ENCODE measurements at places on chromosomes 3 and 15.

- DNase-seq, result no peak
These were observed 23.4 kb upstream of the CLK3 start for GRCh38 chr15:74592222-74592621.

DNA sequence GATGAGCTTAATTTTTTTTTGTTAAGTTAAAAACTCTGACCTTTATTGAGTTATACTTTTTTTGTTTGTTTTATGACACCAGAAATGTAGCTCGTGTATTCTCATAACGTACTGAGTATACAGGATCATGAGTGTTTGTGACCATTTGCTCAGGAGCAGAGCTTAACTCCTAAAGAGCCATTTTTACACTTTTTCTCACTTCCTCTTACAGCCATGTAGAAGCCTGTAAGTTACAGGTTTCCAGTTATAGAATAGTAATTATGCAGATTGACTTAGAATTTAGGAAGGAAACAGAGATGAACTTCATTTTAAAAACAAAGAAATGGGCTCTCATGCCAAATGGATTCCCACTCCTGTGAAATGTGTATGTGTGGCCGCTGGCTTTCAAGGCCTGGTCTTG is 151.7 kb downstream of the MCTP2 start:
- no peak for DNase-seq

GRCh38 chr15:63948971-63949370 is 97.3 kb downstream of the DAPK2 start:
- DNase-seq, result no peak

- DNase-seq, result no peak
These were observed 97.6 kb downstream of the NFKBIZ start for GRCh38 chr3:101946906-101947305.

GRCh38 chr3:126049289-126050049 is 34.5 kb downstream of the SLC41A3 start:
- no peak for DNase-seq

DNA sequence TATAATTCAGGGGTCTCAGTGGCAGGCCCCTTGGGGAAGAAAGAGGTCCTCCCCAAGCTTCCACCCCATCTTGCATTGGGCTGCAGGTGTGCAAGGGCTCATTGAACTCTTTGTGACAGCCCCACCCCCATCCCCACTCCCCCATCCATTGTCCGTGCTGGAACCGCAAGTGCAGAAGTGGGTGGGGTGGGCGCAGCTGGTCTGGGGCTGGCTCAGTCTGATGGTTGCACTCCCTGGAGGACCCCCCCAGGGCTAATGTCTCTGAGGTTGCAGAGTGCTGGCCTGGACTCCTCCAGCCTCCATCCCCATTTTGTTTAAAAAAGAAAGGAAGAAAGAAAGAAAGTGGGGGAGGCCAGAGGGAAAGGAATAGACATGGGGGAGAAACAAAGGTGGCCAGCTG is 42.3 kb upstream of the ARL8B start:
- no peak for DNase-seq

- no peak for DNase-seq
These were observed 6.8 kb upstream of the TRIM69 start for GRCh38 chr15:44729408-44730127.

- DNase-seq, result no peak
These were observed 63.6 kb upstream of the SCN5A start for GRCh38 chr3:38713121-38713520.

- DNase-seq, result no peak
These were observed 87.5 kb downstream of the TBL1XR1 start for GRCh38 chr3:177109688-177110330.

DNA sequence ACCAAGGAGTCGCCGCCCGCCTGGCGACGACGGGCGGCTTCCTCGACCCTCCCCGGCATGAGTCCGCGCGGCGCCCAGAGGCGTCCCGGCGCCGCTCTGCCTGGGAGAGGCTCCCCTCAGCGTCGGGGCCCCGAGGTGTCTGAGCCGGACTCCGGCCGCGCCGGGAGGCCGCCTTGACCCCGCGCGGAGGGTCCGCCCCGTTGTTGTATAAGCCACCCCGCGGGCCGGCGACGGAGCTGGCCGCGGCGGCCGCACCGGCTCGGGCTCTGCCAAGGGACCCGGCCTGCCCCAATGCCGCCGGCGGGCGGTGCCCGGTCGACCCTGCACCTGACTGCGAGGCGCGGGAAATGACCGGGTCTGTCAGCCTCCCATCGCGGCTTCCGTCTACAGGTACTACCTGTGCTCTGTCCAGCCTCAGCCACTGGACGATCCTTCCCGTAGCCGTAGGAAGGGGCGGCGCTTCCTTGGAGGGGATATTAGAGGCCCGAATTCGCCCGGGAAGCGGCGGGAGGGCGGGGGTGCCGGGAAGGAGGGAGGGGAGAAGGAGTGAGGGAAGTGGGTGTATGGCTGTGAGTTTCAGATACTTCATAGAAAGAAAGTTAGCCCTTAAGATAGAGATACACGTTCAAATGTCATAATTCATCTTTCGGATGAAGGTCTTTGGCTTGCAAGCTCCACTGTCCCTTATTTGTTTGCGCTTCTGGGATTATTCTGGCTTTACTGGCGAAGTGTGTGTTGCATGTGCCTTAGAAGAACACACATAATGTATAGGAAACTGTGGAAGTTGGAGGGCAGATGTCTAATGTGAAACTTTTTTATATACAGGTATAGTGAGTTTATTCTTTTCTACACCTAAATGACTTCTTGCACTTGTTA is 620 bp downstream of the ABHD5 start:
- no peak for DNase-seq

DNA sequence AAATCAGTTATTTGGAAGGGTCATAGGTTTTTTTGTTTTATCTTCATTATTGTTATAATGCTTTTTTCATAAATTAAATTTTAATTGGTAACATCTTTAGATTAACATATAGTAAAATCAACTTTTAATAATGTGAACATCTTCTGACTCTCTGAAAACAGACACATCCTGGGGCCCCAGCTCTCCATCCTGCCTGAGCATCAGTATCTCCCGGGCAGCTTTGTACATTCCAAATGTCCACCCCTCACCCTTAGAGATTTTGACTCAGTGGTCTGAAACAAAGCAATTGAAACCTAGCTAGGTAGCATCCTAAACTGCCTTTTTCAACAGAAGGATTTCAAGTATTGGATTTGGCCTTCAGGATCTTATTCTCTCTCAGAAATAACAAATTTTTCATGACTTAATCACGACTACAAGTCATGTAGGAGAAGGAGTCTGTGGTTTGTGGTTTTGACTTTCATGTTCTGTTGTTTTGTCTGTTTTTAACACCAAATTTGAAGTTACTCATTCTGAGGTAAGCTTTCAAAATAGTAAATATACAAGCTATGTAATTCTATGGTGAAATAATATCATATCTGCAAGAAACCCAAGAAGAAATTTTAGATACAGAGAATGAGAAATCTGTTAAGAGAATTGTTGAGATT is 147.3 kb upstream of the UBE2E2 start:
- DNase-seq, result no peak

DNA sequence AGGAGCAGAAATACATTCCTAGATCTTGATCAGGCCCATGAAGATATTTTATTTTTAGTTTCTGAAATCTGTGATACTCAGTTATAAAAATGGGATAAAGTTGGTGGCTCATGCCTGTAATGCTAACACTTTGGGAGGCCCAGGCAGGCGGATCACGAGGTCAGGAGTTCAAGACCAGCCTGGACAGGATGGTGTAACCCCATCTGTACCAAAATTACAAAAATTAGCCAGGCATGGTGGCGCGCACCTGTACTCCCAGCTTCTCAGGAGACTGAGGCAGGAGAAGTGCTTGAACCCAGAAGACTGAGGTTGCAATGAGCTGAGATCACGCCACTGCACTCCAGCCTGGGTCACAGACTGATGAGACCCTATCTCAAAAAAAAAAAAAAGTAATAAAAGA is 105.5 kb downstream of the IL1RAP start:
- no peak for DNase-seq

GRCh38 chr3:27072810-27073651 is 296.2 kb downstream of the NEK10 start:
- DNase-seq, result no peak

DNA sequence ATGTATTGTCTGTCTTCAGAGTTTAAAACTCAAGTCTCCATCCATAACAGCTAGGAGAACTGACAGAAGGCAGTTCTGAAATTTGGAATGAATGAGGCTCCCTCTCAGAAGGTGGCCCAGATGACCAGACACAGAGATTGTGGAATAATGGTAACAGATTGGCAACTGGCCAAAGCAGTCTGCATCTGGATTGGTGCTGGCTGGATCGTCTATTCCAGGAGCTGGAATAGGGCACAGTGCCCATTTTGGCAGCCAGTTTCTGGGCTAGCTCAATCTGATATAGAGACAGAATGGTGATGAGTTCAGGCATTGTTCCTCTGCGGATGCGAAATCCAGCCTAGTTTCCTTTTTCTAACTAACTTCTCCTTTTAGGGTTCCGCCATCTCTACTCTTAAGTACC is 851.7 kb downstream of the PDCD6IP start:
- DNase-seq, result no peak

GRCh38 chr3:138902171-138902570 is 44.8 kb downstream of the FOXL2 start:
- DNase-seq, result no peak

GRCh38 chr3:194984066-194984465 is 286.9 kb downstream of the XXYLT1 start:
- DNase-seq, result no peak

GRCh38 chr15:70672081-70672480 is 91.3 kb downstream of the UACA start:
- DNase-seq, result peak; percentile 43

- DNase-seq, result no peak
These were observed 896.8 kb downstream of the ROBO1 start for GRCh38 chr3:78871048-78871447.

DNA sequence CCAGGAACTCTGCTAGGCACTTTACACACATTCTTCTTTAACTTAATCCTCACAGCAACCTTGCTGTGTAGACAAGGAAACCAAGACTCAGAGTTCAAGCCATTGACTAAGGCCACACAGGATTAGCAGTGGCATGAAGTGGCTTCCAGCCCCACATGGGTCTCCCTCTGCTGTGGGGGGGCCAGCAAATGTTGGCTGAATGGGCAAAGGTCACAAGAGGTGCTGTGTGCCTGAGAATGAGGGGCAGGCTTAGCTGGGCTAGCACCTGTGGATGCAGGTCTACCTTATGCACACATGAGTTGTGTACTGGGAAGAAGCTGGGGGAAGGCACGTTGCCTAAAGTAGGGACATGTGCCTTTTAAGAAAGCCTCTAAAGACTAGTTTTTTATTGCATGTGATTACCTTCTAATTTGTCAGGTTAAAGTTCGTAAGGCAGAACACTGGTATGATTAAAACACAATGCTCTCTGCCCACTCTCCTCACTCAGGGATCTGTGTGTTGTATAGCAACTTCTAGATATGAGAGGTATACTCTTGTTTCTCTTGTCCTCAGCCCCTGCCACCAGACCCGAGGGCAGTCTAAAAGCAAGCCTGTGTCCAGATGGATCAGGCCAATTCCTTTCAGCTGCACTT is 10.9 kb downstream of the BAHD1 start:
- DNase-seq, result no peak

GRCh38 chr3:148254402-148254801 is 443.3 kb upstream of the AGTR1 start:
- DNase-seq, result no peak

DNA sequence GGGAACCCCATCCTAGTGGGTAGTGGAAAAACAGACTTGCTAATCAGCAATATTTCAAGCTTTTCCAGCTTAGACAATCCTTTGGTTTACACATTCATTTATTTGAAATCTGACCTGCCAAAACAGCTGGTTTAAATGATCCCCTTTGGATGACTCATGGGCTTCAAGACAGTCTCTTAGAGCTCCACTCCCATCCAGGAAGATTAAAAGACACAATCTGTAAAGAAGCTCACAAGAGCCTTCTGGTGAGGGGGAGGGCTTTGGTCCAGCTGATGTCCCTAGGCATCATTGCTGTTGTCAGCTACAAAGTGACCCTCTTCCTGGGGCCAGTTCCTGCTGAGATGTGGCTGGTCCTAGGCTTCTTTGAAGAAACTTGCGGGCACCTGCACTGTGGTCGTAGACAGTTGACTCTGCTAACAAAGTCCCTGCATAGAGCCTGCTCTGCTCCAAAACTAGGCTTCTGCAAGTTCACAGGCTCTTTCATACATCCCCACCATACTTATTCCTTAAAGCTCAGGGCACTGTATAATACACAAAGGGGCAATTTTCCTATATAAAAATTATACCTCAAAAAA is 73.7 kb downstream of the IGSF11 start:
- no peak for DNase-seq

GRCh38 chr3:195394700-195395099 is 48.1 kb downstream of the ACAP2 start:
- no peak for DNase-seq

- DNase-seq, result peak; percentile 42
These were observed 611 bp downstream of the PIAS1 start for GRCh38 chr15:68054628-68055223.

DNA sequence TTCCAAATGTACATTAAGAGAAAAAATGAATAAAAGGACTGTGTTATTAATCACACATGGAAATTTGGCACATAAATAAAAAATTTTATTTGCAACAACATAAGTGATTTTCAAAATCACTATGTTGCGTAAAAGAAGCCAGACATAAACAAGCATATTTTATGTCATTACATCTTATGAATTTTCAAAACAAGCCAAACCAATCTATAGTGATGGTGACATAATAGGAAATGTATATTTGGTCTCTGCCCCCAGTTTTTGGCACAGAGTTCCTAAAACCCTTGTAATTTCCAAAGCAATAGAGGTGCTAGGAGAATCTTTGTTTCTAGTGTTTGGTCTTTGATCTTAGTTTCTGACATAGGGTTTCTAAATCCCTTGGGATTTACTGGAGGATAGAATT is 543.3 kb downstream of the ZBBX start:
- no peak for DNase-seq

DNA sequence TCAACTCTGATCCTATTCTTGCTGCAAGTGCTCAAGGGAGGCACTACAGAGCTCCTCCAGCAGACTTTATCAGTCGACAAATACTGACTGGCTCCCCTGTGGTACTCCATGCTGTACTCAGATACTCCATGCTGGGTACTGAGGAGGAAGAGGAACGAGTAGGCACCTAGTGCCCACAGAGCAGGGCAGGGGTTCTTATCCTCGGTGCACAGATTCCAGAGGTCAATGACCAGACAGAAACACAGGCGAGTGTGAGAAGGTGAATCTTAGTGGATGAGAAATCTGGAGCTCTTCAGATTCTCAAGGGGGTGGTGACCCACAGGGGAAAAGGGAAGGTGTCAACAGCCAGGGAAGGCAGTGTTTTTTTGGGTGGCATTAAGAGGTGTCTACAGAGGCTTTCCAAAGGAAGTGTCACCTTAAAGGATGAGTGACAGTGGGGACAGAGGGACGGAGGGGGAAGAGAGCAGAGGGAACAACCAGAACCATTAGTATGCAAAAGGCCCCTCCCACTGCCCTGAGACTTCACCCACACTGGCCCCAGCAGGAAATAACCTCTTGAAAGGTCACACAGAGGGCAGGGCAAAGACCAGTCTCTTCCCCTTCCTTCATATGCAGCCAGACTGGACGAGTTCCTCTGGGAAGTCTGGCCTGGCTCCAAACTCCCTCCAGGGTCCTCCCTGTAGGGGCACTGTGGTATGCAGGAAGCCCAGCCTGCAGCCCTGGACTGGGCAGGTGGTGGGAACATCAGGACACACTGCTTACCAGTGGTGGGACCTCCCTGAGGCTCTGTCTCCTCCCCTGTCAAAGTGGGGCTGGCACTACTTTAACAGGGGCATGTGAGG is 27.5 kb downstream of the CCDC12 start:
- peak; percentile 56 for DNase-seq
